ENCODE measurements at places on chromosomes 13 and 19.

- no peak for DNase-seq
Measured at GRCh38 chr19:18317961-18318800, 4.7 kb downstream of the LSM4 start.

DNA sequence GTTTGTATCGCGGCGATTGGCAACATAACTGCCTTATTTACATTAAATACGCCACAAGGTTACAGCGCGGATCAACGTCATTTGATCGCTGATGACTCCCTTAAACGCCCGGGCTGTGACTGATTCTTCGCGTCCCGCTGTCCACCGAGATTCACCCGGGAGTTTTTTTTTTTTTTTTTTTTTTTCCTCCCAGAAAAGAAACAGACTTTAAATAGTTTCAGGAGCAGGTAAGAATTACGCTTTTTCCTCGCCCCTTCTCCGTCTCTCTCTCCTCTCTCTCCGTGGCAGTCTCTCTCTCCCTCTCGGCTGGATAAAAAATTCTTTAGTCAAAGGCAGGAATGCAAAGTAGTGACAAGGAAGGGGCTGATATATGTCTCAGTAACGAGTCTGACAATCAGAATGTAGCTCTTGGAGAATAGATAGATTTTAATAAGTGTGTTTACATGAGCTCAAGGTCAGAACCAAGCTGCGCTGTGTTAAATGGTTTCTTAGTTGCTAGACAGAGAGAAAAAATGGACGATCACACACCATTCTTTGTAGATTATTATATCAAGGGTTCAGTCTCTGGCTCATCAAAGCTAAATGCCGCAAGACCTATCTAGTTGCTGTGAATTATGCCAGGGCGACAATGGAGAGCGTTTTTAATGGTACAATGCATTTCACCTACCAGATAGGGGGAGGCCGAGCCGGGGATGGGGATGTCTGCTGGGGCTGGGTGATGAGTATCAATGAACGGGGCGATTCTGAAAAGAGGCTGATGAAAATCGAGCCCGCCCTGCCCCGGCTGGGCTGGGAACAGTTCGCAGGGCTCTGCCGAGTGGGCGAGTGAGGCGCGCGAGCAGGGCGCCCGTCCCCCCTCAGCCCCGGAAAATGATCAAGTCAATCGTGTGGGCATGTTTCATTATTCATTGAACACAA is 147.2 kb upstream of the ZNF536 start:
- DNase-seq = no peak

- DNase-seq = no peak
Measured at GRCh38 chr13:27466513-27466912, 16.1 kb upstream of the MTIF3 start.

DNA sequence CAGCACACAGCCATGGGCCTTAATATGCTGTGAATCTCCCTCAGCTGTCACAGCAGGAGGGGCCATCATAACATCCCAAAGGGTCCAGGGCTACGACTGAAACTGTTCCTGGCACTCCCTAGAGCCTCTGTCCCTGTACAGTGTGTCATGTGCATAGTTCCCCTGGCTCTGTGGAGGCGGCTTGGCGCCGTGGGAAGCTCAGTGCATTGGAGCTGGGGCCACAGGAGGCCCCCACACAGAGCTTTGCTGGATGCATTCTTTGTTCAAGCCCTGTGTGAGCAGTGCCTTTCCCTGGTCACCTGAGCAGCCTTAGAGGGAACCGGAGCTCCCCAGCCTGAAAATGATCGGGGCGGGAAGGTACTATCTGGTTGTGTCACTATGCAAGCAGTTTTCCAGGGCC is 21.4 kb downstream of the UBXN6 start:
- no peak for DNase-seq

DNA sequence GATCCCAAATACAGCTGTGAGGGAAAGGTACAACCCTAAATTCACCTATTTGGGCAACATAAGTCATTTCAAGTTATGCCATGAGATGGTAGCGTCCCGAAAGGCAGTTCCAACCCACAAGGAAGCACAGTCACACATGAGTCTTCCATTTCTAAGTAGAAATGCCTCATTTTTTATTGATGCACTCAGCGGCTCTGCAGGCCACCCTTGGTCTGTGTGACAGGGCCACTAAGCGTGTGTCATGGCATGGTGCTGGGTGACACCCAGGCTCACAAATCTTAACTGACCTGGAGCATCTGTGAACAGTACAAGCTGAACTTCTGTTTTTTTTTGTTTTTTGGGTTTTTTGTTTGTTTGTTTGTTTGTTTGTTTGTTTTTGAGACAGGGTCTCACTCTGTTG is 15.1 kb downstream of the RAB20 start:
- DNase-seq = no peak

- DNase-seq = no peak
Measured at GRCh38 chr19:47068876-47069406, 20.5 kb upstream of the TMEM160 start.

- DNase-seq = peak; percentile 85
Measured at GRCh38 chr19:17246681-17247425, 1.1 kb upstream of the NR2F6 start.

- no peak for DNase-seq
Measured at GRCh38 chr19:37221136-37221535, 3.1 kb downstream of the ZNF383 start.

DNA sequence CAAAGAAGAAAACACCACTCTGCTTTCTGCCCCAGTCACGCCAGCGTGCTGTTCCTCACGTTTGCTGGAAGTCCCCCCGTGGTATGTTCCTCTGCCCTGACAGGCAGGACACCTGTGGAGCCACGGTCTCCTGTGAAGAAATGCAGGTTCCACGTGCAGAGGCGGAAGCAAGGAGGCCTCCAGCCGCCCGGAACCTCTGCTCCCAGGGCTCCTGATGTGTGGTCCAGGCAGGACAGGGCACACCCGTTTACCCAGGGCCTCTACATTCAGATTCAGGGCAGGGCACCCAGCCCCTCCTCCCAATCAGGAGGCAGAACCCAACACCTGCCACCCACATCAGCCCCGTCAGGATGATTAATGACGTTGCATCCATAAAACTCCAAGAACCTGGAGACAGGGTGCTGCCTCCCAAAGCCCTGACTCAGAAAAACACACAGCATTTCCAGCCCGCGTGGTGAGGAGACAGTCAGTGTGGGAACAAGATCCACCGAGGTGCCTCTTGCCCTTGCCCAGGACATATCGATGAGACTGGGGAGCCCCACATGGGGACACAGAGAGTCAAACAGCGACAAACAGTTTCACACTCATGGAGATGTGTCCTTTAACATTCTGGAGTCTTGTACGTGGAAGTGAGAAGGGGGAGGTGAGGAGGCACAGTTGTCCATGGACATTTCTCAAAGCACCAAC is 76.2 kb downstream of the COL4A1 start:
- DNase-seq = no peak

GRCh38 chr19:1833540-1833939 is 14.7 kb downstream of the REXO1 start:
- no peak for DNase-seq

- DNase-seq = no peak
Measured at GRCh38 chr19:5497297-5497696, 42.1 kb downstream of the ZNRF4 start.

DNA sequence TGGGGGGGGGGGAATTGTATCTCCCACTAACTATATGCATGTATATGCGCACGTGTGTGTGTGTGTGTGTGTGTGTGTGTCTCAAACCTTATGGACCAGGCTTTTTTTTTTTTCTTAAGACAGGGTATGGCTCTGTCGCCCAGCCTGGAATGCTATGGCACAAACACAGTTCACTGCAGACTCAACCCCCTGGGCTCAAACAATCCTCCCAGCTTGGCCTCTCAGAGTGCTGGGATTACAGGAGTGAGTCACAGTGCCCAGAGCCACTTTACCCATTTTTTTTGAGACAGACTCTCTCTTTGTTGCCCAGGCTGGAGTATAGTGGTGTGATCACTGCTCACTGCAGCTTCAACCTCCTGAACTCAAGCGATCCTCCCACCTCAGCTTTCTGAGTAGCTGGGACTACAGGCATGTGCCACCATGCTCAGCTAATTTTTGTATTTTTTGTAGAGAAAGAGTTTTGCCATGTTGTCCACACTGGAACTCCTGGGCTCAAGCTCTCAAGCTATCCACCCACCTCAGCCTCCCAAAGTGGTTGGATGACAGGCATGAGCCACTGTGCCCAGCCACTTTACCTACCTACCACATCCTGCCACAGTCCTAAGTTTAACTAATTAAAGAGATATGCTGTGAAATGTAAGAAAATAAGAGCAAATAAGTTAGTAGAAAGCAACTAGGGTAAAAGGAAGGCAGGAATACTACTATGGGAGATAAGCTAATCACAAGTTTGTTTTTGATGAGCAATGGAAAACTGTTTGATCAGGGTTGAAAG is 2.4 kb downstream of the ZMYM5 start:
- DNase-seq = no peak

GRCh38 chr19:2039089-2039958 is 11.7 kb downstream of the MKNK2 start:
- DNase-seq = no peak

DNA sequence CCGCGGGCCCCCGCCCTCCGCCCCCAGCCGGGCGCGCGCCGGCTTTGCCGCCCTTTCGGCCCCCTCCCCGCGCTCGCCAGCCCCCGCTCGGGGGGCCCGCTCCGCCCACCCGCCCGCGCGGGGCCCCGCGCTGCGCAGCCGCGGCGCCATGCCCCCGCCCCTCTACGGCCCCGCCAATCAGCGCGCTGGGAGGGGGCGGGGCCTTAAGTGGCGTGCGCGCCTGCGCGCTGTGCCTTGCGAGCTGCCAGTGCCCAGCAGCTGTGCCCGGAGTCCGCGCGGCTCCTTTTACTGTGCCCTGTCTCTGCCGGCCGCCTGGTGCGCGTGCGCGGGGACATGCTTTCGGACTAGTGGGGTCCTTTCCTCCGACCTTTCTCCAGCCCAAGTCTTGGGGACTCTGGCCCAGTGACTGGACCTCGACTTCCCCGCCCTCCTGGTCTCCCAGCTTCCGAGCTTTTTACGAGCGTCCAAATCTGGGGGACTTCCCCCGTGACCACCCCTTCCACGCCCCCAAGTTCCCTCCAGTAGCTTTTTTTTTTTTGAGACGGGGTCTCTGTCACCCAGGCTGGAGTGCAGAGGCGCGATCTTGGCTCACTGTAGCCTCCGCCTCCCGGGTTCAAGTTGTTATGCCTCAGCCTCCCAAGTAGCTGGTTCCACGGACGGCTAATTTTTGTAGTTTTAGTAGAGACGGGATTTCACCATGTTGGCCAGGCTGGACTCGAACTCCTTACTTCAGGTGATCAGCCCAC is at the start of gene MBD3:
TSS of gene MBD3 (minus strand) at position 111 of the 746 bp plus-strand sequence. CDS start 234 bp downstream, outside the sequence.
- DNase-seq = peak; percentile 96

DNA sequence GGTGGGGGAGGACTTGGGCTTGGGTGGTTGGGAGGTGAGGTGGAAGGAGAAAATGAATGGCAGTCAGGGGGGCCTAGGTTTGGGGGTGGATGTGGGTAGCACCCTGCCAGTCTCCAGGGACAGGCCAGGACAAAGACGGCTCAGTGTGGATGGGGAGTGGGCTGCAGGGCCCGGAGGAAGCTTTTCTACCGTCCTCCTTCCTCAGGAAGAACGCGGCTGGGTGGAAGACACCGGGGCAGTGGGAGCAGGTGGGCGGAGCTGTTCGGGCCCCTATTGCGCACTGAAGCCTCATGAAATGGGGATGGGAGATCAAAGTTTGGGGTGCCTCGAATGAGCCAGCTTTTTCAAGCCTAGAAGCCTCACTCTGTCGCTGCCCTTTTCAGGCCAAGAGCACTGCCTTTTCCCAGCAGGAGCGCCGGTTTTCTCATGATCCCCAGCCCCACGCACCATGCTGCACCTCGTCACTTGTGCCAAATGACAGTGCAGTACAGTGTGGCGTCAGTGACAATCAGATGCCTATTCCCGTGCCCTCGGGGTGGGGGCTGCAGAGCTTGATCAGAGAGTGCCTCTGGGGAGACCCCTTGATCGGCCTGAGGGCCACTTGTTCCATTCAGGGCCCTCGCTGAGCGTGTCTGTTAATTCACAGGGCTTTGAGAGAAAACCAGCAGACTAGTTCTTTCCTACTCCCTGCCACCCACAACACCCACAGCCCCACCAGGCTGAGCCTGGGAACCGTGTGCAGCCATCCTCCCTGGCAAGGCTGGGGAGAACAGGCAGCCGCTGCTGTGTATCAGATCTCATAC is 1.5 kb downstream of the CALM3 start:
- DNase-seq = no peak

GRCh38 chr13:64471916-64472315 is 2758.2 kb downstream of the PCDH9 start:
- DNase-seq = peak; percentile 74

DNA sequence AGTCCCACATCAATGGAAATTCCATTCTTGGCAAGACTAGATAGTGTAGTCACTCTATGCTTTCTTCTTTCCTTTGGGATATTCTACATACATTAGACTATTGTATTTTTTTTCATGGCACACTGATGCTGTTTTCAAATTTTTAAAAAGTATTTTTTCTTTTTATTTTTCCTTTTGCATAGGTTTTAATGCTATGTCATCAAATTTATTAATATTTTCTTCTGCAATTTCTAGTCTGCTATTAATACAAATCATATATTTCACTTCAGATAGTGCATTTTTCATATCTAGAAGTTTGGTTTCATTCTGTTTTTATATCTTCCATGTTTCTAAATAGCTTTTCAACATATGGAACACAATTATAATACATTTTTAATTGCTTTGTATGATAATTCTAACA is 2050.1 kb upstream of the PRR20A start:
- DNase-seq = no peak

GRCh38 chr13:82817133-82817532 is 1065.1 kb downstream of the SLITRK1 start:
- DNase-seq = no peak

DNA sequence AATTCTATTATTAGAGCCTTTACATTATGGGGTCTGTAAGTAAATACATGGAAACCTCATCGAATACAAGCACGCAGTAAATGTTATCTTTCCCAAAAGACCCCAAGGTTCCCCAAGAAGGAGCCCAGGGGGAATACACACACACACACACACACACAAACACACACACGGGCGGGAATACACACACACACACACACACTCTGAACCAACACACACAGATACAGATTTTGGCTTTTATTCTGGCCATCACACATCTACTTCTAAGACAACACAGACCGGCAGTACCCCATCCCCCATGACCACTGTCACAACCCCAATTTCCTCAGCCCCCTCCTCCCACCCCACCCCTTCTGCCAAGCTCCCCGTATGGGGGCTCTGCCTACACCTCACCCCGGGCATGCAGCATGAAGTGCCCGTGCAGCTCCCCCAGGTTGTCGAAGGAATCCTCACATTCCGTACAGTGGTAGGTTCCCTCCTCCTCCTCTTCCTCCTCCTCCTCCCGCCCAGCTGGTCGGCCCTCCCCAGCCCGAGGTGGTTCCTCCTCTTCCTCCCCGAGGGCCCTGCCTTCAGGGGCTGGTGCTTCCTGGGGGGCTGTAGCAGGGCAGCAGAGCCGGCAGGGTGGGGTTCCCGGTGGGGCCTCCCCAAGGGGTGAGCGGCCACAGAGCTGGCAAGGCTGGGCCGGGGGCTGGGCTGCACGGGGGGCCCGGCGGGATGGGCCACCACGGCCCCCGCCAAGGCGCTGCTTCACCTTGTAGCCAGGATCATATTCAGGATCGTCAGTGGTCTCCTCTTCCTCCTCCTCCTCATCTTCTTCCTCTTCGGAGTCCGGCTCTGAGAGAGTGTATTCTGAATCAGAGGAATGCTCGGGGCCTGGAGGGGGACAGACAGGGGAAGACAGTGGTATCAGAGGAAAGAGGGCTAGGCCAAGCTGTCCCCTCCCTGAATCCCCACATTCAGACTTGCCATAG is 4.4 kb upstream of the SRRM5 start:
- no peak for DNase-seq

GRCh38 chr13:66139250-66139649 is 1090.9 kb downstream of the PCDH9 start:
- DNase-seq = no peak

Measured in NCI-H1417 (cell line).